A549 treated with AZD2906 at 1 μM for 4 hours (cell line): ENCODE measurements at places on chromosomes 6 and 20. TPM values are rescaled to one million over a fixed set of nuclear protein-coding genes. Genes with fewer than 3 reads are reported as not detected.

C6orf58 gene
- 0.07 to 0.18 TPM (median 0.13 TPM) in 5 replicates for total RNA-seq

LAMA2 gene
- 0.52 to 0.70 TPM (median 0.59 TPM) in 5 replicates for total RNA-seq

HLA-DOA gene
- 0.05 TPM in 1 of 5 replicates, not detected in the others for total RNA-seq

NOTCH4 gene
- 0.60 to 0.95 TPM (median 0.81 TPM) in 5 replicates for total RNA-seq

ARFRP1 gene
- 30.6 to 43.0 TPM (median 36.4 TPM) in 5 replicates for total RNA-seq

OR2H1 gene
- not detected in 5 replicates for total RNA-seq

PTCHD4 gene
- total RNA-seq, result 0.02 to 0.05 TPM (median 0.04 TPM) in 4 of 5 replicates, not detected in the other

ANGPT4 gene
- total RNA-seq, result 0.02 to 0.04 TPM (median 0.03 TPM) in 4 of 5 replicates, not detected in the other

COL21A1 gene
- 0.55 to 0.93 TPM (median 0.67 TPM) in 5 replicates for total RNA-seq

BFSP1 gene
- 3.7 to 4.2 TPM (median 4.0 TPM) in 5 replicates for total RNA-seq
